Coronary artery (tissue), 2 donors: ENCODE measurements at places on chromosomes 4 and X.

- no peak for DNase-seq
Observed at GRCh38 chrX:3143043-3143799, 102.0 kb downstream of the ARSF start.

DNA sequence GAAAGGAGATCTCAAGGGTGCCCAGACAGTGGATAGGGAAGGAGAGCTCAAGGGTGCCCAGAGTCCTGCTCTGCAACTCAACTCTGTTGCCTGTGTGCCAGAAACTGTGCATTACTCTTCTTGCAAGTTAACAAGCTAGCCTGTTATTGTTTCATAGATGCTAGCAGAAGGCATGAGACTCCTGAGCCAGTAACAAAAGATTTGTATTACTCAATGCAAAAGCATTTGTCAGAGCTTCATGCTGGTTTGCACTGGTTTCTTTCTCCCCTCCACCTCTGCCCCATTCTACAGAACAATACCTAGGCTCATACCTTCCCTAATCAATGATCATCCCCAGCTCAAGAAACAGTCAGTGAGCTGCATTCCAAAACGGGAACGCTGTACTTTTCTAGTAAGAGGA lies 124.5 kb upstream of the NEIL3 start:
- DNase-seq: no peak

GRCh38 chr4:21507439-21507838 lies 441.1 kb downstream of the KCNIP4 start:
- DNase-seq: no peak

GRCh38 chr4:101114936-101115372 lies 232.4 kb downstream of the PPP3CA start:
- DNase-seq: no peak

DNA sequence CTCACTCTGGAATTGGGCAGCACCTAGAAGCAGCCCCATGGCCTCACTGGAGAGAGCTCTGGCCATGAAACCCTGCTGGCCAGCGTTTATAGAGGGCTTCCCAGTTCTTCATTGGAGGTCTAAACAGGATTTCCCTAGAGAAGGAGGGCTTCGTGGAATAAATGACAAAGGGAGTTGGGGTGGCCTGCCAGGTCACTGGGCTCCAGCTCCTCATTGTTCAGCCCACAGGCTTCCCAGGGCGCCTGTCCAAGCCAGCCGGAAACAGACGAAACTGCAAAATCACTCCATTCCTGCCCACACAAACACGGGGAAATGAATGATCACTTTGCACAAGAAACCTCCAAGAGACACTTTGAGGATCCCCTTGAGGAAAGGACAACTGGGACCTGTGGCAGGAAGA lies 189.7 kb downstream of the TSPAN5 start:
- no peak for DNase-seq

DNA sequence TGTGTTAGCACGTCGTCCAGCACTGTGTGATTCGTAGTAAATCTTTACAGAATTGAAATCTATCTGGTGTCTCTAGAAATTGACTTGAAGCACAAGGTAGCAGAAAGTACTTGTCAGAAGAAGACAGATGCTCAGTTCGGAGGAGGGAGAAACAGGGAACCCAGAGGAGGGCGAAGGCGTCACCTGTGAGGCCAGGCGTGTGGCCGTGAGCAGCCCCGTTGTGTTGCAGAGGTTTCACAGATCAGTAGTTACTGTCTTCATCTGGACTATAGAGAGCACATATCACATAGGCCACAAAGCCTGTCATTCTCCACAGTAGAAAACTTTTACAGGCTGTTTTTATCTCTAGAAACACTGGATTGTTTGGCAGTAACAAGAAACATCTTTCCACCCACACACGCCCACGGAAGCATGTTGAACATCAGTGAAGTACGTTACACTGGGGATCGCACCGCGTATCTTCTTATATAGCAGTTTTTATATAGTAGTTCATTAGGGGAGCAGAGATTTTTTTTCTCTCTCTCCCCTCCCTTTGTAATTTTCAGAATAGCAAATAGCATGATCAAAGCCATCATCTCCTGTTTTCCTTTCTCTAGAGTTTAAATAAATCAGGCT lies 48.1 kb upstream of the TLR3 start:
- DNase-seq: no peak

- no peak for DNase-seq
Observed at GRCh38 chrX:84186603-84187532, 1.1 kb downstream of the RPS6KA6 start.

- DNase-seq: no peak
Observed at GRCh38 chrX:40107291-40108161, 9.8 kb upstream of the BCOR start.

DNA sequence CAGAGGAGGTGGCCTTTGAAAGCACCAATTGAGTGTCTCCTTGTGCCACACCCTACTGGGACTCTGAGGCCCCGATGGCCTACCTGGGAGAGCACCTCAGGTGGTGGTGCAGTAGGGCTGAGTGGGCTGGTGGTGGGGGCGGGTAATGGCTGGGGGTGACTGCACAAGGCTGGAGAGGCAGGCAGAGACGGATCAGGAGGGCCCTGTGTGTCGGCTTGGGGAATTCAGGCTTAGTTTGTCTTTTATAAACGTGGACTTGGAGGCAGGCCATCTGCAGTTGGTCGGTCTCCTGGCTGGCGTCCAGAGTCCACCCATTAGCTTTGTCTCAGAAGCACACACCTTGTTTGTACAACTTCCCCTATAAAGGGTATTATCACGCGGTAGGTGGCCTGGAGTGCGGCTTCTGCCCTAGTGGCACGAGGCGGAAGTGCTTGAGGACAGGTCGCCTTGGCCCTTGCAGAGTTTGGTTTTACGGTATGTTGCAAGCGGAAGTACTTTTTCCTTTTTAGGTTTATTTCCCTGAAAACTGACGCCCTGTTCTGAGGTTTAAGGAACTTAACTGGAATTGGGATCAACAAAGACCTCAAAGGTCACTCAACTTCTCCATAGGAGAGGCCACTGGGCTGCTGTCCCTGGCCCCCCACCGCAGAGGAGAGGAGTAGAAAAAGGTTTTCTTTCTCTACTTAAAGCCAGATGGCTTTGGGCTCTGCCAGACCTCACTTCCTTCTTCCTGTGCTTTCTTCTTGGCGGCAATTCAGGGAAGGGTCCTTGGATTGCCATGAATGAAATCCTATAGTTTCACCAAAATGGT lies 8.0 kb downstream of the TBC1D14 start:
- no peak for DNase-seq

GRCh38 chr4:93814722-93815121 lies 13.8 kb upstream of the ATOH1 start:
- DNase-seq: no peak

DNA sequence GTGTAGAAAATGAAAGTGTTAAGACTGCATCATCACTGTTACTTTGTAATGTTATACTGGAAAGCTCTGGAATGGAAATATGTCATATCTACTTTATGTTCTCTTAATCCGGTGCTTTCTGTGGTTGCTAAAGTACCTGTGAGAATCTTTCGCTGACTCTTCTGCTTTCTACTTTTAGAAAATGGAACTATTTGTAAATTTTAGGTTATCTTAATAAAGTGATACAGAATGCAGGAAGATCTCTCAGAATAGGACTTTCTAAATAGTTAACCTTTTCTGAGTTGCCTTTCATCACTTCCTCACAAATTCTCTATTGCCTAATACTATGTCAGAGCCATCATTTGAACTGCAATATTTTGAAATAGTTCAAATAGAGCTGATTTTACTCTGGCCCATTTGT lies 69.3 kb downstream of the BMP2K start:
- DNase-seq: no peak

DNA sequence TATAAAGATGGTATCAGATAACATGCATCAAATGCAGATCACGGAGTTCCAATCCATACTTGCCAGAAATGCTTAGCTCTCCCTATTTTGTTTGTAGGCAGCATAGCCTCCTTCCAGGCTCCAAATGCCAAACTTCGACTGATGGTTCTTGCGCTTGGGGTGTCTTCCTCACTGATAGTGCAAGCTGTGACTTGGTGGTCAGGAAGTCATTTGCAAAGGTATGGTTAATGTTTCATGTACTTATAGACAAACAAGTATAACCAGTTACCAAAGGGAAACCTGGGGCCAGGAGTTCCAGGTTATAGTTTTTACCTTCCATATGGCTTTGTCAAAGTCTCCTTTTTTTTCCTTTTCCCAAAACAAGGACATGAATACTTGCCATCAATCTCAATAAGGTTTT lies 5.3 kb downstream of the CWH43 start:
- no peak for DNase-seq
